A172 (cell line): ENCODE measurements at places on chromosomes 12 and 14.

GRCh38 chr12:98606359-98606988, 13.0 kb downstream of the SLC25A3 start:
- no peak for DNase-seq

- DNase-seq, result no peak
These were observed 59.0 kb downstream of the LLPH start for GRCh38 chr12:66071549-66071948.

DNA sequence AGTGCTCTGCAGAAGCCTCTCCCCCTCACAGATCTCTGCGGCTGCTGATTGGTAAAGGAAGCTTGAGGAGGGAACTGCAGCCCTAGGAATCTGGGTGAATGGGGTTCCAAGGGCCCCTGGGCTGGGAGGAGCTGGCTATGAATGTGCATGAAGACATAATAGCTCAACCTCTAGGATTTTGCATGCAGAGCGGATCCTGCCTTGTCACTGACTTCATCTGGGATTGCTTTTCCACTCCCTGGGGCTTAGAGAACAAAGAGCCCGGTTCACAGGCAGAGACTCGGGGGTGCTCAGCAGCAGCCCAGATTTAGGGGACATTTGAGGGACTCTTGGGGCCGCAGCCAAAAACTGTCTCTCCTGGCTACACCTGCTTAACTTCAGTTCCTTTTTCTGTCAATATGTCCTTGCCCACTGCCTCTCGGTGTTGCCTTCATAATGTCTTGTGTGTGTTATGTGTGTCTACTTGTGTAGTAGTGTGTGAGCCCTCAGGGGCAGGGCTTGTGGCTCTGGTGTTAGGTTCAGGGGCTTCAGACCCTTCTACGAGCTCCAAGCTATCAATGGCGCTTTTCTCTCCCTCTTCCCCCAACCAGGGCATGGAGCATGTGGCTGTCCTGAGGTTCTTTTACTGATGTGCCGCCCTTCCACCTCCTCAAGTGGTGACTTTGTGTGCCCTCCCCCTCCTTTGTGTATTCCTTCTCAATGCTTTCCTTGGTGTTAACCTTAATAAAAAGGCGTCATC, 1.9 kb downstream of the CCDC184 start:
- DNase-seq, result no peak

DNA sequence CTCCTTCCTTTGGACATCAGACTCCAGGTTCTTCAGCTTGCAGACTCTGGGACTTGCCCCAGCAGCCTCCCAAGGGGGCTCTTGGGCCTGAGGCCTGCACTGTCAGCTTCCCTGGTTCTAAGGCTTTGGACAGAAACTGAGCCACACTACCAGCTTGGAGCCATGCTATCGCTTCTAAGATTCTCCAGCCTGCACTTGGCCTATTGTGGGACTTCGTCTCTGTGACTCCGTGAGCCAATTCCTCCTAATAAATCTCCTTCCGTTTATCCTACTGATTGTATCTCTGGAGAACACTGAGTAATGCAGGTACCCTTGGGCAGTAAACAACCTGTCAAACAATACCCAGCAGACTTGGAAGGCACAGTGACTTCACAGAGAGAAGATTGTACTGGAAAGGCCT, 24.9 kb upstream of the RHOJ start:
- DNase-seq, result no peak

DNA sequence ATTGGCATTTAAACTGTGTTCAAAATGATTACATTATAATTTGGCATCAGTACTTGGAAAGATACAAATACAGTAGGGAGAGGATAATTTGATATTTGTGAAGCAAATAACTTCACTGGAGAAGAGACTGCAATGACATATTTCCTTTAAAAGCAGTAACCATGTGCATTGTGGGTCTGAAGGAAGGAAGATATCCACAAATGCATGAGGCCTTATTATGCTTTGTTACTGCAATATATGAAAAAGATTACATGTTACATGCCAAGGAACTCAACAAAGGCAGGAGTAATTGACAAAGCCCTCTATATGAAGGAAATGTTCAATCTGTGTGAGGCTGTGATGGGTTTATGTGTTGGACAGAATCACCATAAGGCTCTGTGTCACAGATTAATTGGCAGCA, 391.5 kb downstream of the APAF1 start:
- DNase-seq, result no peak

DNA sequence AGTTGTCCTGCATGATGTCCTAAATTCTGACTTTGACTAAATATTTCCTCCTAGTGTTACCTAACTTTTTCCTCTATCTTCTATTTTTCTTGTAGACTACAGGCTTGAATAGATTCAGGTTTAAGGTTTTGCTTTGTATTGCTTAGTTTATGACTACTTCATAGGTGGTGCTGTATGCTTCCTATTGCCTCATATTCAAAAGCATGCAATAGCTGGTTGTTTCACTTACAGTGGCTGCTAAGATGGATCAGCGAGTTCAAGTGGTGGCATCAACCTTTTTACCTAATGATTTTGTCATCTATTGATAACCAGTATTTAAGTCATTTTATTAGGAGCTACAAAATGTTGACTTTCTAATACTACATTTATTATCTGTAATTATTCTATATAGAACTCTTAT, 36.3 kb upstream of the BICD1 start:
- no peak for DNase-seq

DNA sequence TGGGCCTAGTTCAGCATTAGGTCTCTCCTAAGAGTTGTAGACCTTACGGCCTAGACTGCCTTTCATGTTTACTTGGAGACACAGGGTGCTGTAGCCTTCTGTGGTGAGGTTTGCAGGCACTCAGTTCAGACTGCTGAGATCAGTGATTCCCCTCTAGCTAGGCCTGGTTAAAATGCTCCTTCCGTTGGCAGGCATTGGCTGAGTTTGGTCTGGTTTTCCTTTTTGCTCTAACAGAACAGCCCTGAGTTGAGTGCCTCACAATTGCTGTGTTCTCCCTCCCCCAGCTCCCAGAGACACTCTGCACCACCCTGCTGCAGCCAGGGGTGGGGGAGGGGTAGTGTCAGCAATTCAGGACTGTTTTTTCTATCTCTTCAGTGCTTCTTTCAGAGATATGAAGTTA, 178.9 kb upstream of the DYRK2 start:
- no peak for DNase-seq

- peak; percentile 52 for DNase-seq
These were observed 534.2 kb downstream of the LRFN5 start for GRCh38 chr14:42140831-42141279.

- no peak for DNase-seq
These were observed 9.8 kb downstream of the TMTC2 start for GRCh38 chr12:82696543-82696942.

GRCh38 chr14:68226523-68226922, 406.9 kb downstream of the RAD51B start:
- no peak for DNase-seq

- no peak for DNase-seq
These were observed 76.8 kb downstream of the SAMD4A start for GRCh38 chr14:54643696-54644176.

GRCh38 chr14:64733321-64733720, 29.1 kb downstream of the PLEKHG3 start:
- no peak for DNase-seq

DNA sequence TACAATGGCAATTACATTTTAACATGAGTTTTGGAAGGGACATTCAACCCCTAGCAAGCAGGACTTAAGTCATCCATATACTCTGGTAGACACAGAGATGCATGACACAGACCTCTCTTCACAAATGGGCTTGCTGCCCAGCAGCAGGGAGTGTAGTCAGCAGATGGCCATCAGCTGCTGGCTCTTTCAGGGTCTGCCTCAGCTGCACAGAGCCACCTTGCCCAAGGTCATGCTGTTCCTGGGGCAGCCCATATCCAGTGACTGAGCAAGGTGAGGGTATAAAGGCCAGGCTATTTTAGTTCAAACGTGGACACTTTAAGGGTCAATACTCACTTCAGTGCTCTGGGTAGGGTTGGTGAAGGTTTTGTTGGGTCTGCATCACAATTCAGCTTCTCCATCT, 58.3 kb upstream of the JDP2 start:
- DNase-seq, result no peak

- no peak for DNase-seq
These were observed 16.2 kb downstream of the AACS start for GRCh38 chr12:125081427-125081826.

DNA sequence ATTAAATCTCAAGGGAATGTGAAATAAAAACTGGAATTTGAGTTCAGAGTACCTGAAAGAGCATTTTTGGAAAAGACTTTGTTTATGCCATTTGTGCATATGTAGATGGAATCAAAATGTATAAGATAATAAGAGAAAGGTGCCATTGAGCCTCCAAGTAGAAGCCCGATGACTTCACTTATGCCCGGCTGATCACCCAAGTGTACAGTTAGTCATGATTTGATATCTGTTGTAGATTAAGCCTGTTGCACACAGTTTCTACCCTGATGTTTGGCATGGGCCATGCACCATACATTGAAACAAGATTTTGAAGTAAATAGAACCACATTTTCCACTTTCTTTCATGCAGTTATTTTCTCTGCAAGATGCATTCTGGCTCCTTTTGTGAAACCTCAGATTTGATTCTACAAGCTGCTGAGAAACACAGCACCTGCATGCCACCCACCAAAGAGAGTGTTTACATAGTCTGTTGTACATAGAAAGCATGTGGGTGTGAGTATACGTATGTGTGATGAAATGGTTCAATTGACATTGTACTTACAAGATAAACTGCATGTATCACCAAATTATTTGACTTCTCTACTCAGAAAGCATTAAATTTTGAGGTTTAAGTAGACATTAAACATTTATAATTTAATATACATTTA, 772.5 kb downstream of the DIO2 start:
- DNase-seq, result no peak

DNA sequence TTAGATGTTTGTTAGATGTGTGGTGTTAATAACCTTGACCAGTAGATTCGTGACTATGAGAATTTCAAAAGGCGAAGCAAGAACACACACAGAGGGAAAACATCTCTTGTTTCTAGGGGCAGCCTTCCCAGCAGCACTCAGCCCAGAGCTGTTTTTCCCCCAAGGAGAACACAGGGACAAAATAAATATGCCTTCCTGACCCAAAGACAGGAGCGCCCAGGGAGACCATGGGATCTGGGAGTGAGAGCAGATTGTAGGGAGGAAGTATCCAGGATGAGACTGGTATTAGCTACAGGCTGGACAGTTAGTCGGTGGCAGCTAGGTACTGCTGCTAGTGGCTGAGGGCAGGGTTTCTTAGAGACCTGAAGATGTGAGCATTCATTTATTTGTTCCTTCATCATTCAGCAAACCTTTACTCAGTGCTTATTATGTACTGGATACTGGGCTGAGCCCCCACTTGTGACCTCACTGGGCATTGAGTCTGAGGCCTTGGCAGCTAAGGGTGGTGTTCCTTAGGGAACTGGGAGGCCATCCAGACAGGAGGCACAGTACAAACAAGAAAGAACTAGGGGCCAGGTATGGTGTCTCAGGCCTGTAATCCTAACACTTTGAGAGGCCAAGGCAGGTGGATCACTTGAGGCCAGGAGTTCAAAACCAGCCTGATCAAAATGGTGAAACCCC, 469.8 kb downstream of the ZFP36L1 start:
- DNase-seq, result no peak

GRCh38 chr14:71318097-71318459, 410.8 kb downstream of the PCNX1 start:
- no peak for DNase-seq

- DNase-seq, result no peak
These were observed 11.2 kb upstream of the MAGOHB start for GRCh38 chr12:10624605-10625004.

- DNase-seq, result no peak
These were observed 460.5 kb downstream of the TMEM121 start for GRCh38 chr14:105986894-105987284.

DNA sequence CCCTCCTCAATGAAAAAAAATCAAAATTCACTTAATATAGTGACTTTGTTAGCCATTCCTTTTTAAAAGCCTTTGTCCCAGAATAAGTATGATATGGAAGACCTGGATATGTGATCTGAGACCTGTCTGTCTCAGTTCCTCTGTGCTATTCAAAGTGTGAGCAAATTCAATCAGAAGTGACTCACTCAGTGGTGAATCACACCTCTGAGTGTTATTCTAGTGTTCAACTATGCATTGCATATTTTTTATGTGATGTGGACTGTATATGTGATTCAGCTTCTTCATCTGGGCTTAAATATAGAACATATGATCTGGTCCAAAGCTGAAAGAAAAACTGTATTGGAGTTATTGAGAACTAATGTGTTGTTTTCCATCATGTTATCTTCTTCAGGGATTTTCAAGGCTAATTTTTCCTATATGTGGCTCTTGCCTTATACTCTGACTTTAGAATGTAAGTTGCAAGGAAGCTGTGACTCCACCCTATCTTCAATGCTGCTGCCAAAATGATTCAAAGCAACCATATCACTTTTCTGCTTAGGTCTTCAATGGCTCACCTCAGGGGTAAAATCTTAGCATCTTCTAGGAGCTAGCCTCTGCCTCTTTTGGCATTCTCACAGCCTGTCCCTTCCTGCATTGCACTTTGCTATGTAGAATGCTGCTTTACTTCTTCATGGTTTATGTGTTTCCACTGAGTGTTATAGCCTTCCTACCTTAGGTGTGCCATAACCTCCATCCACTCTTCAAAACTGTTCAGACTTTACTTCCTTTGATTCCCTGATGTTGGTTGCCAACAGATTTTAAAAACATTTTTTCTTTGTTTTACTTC, 169.8 kb downstream of the OTOGL start:
- DNase-seq, result peak; percentile 69

DNA sequence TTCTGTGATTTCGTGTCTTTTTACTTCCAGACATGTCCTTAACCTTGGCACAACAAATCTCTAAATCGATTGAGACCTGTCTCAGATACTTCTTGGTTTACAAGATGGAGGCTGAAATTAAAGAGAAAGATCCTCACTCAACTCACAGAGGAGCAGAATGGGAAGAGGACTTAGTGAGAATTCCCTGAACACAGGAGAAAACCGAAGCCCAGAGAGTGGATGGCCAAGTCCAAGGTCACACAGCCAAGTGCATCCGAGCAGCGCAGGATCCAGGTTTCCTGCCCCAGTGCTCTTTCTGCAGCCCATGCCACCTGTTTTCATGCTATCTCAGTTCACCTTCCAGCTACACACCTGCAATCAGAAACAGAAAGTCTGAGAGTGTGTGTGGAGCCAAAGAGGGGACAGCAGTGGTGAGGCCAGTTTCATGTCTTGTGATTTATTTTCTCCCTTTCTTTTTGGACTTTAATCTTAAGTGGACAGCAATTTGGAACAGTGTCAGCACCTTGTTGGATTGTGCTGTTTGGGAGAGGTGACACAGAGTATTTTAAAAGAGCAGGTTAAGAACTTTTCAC, 22.9 kb upstream of the TCL1B start:
- no peak for DNase-seq

DNA sequence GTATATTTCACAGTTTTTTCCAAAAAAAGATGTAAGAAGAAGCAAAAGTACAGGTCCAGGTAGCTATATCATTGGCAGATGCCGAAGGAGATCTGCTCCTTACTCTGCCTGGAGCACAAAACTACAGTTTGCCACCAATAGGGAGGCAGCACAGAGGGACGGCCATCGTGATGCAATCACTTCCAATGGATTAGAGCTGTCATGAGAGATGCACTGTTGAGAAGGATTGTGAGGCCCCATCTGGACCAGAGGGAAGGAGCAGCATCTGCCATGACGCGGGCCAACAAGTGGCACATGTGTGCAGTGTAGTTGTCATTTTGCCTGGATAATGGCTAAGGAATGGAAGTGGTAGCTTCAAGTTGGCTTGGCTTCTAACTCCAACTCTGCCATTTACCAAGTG, 318.8 kb upstream of the FKBP4 start:
- no peak for DNase-seq
